Stimulated activated CD8-positive, alpha-beta memory T cell treated with anti-CD3 and anti-CD28 coated beads, Interleukin-7, amount 100 ng/mL, for 1 hour (primary cell): ENCODE measurements at places on chromosomes 7 and 10.
A peak's percentile ranks its signal among the peaks of the same experiment; 100 is the strongest.

- DNase-seq: no peak
Measured at GRCh38 chr7:1906087-1906830, 236.2 kb downstream of the ELFN1 start.

DNA sequence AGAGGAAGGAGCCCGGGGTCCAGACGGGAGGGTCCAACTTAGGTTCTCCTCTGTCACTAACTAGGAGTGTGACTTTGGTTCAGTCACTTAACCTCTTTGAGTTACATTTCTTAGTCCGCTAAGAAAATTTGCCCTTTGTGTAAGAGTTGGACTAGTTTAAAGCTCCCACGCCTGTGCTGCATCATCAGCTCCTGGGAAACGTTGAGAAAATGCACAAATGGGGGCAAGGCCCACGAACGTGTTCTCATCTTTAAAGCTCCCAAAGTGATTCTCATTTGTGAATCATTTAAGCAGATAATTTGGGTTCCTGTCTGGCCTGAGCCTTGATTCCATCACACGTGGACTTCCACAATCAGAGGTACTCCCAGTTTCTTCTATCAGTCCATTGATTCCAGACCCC is 6.3 kb downstream of the ZNF467 start:
- no peak for DNase-seq

DNA sequence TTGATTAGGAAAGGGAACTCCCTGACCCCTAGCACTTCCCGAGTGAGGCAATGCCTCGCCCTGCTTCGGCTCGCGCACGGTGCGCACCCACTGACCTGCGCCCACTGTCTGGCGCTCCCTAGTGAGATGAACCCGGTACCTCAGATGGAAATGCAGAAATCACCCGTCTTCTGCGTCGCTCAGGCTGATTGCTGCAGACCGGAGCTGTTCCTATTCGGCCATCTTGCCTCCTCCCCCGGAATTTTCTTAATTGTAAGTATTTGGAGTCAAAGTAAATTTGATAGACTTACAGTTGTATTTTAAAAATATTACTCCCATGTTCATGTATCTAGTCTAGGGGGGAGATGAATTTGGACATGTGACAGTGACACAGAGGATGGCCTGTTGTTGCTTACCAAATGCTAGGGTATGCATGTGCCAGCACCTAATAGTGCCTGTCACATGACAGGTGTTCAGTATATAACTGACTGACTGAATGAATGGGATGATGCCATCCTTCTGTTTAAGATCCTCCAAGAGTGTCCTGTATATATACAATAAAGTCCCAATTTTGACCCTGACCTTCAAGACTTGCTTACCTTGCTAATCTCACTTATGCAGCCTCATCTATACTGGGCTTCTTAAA is 42.0 kb upstream of the ICA1 start:
- DNase-seq: no peak

DNA sequence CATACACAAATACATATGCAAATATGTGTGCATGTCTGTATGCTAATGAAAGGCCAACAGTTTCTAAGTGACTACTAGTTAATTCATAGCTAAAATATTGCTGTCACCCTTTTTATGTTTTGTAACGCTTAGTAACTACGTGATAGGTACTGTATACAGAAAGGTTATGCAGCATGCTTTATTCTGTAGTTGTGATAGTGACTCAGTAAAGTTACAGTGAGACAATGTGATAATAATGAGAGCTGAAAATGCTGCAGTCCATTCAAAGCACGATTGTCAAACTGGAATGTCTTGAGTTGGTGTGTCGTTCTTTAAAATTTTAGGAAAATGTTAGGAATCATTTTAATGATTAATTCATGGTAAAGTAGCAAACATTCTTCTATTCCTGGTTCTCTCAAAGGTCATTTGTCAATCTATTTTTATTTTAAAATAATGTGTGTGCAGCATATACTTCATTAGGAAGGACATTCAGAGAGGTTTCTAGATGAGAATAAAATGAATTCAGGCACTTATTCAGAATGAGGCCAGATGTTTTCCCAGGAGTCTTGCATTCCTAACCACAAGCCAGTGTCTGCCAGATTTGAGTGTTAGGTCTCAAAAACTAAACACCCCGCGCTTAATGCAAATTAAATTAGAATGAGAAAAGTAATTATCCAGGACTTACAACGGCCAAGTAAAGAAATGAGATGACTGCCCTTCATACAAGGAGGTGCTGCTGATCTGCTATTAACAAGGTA is 408.8 kb upstream of the FZD8 start:
- DNase-seq: no peak

DNA sequence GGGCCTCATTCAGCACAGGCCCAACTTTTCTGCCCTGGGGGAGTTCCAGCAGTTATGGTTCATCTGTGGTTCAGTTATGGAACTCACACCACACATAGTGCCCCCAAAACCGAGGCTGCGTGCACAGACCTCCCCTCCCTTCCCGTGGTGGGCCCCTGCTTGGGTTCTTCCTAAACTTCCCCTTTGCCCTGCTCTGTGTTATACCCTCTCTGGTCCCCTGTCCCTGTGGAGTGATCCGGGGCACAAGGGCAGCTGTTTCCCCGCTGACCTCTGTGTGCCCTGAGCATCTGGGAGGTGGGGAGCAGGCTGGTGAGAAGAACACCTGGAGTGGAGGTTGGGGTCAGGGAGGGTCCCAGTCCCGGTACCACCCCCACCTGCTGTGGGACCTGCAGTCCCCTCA is 39.4 kb downstream of the HTRA1 start:
- DNase-seq: no peak

- no peak for DNase-seq
Measured at GRCh38 chr7:96182424-96183158, 139.3 kb downstream of the SLC25A13 start.

- DNase-seq: no peak
Measured at GRCh38 chr7:6268907-6269306, 3.5 kb downstream of the CYTH3 start.

DNA sequence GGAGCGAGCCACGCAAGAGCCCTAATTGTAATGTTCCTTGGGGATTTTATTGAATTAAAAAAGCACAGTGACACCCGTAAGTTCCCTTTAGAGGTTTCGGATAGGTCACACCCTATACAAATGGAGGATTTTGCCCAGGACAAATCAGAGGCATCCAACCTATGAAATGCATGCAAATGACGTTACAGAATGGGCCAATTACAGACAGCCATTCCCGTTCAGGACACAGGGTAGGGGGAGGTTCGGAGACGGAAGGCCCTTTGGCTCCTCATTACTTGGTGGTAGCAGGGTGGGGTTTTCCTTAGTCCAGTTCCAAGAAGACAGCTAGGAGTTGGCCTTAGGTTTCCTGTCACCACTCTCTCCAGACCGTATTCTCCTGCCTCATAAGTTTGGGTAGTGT is 754.1 kb downstream of the IPMK start:
- no peak for DNase-seq

GRCh38 chr10:42615419-42615818 is 23.0 kb downstream of the ZNF33B start:
- DNase-seq: no peak

DNA sequence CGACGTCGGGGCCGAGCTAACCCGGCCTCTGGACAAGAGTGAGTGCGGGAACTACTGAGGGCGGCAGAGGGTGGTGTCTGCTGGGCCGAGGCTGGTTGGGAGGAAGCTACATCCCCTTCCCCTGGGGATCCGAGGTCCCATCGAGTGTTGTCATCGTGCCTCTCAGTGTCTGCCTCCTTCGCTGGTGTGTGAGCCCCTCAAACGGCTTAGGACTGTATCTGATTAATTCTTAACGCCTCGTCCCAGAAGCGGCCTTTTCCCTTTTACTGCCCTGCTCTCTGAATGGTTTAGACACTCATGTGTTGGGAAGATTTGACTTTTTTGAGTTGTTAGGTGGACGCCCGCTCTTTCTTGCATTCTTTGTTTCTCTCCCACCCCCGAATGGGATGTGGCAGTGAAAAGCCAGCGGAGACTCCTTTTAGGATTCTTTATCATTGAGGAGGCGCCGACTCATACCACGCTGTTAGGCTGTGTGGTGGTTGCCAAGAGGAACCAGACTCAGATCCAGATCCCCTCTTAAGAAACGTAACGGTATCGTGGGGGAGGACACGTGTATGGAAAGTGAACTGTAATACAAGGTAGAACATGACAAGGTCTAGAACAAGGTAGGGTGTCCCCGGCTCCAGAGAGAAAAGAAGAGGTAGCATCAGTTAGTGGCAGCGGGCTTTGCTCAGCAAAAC is 631 bp downstream of the SUPV3L1 start:
- DNase-seq: peak; percentile 10

GRCh38 chr10:49257154-49257553 is 41.8 kb upstream of the C10orf71 start:
- DNase-seq: no peak

DNA sequence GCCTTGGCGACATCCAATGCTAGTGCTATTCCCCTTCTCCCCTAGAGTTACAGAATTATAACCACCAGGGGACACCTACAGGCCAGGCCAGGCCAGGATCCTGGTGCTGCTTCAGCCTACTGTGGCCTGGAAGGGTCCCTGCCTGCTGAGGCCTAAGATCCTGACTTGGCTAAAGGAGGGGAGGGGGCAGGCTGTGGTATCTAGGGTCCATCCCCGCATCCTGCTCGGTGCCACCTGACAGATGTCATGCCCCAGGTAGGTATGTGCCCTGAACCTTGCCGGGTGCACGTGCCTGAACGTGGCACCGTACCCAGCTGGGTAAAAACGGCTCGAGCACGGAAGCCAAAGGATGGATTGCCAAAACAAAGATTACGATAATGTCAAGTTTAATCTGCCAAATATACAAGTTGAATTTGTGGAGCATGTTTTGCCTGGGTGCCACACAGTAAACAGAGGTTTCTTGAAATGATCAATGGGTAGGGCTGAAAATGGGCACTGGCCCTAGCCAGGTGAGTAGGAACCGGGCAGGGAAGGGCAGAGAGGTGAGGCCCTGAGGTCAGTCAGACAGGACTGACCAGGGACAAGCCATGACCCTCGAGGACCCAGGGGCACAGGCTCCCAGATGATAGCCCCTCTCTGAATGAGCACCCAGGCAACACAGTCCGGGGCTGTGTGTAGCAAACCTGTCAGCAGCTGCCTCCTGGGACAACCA is 12.6 kb downstream of the PDAP1 start:
- no peak for DNase-seq

GRCh38 chr7:47346377-47346914 is 235.5 kb downstream of the TNS3 start:
- DNase-seq: no peak

GRCh38 chr10:62244088-62244487 is 24.6 kb downstream of the RTKN2 start:
- DNase-seq: no peak

- DNase-seq: no peak
Measured at GRCh38 chr10:123146894-123147634, 872 bp upstream of the HMX2 start.

GRCh38 chr10:35852721-35853120 is 210.6 kb upstream of the FZD8 start:
- DNase-seq: no peak

- DNase-seq: no peak
Measured at GRCh38 chr10:119275085-119275484, 67.7 kb downstream of the GRK5 start.

DNA sequence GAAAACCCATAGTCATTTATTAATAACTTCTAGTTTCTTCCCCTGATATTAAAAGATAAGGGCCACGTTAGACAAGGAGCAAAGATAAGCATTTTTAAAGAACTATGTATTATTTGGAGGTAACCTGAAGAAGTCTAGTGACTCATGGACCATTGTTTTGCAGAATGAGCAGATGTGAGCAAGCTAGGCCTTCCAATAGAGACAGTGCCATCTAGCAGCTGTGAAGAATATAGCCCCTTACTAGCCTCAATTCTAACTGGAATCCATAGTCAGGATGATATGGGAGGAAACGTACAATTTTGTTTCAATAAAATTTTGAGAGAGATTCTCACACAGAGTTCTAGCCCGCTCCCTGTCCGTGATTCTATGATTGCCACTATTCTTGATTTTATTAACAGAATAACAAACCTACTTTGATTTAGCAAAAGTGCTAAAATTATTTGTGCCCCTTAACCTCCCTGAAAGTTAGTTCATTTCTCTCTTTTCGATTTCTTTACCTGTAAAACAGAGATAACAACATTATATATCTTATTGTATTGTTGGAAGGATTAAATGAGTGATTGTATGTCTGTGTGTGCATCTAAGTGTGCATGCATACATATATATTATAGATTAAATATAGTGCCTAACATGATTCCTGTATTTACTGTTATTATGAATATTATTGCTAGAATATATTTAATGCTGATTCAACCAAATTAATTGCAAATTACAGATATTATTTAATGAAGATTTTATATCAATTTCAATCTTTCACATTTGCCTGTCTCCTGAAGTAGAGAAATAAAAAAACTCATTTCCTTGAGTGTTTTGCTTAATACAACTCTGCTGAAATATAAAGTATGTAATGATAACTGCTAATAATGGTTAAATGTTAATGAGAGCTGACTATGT is 22.7 kb downstream of the FAM237B start:
- DNase-seq: no peak

DNA sequence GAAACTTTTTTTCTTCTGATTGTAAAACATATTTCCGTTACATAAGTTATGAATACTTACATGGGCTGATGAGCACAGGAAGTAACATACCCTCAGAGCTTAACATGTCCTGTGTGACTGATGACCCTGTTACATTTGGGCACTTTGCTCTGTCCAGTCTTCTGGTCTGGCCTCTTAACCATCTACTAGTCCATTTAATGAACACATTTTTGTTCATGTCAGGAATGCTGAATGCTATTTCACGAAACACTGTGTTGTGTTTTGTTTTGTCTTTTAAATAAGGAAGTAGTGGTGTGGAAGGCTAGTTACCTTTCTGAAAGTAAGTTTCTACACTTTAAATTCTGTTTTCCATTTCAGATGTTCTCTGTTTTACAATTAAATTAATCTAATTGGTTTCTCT is 77.7 kb downstream of the RBM33 start:
- DNase-seq: no peak
